Esophagus squamous epithelium (tissue), 5 donors: ENCODE measurements at places on chromosomes 4 and X.

DNA sequence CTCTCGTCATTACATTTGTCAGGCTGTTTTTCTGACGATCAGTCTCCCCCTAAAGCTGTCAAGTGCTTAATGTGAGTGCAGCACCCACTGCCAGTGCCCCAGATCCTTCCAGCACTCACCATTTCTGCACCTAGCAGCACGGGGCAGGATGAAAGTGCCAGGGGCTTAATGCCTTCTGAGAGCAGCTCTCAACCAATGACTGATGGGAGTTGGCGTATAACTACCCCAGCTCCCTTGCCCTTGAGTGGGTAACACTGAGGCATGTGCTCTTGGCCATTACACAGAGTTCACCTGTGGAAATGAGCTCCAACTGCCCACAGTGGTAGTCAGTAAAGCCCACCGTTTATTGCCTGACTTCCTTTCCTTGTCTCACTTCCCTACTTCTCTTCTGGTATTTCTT is 226.2 kb upstream of the BCOR start:
- H3K27ac ChIP-seq = no peak overlapping the region
- no peaks in the 10 kb centered on the region for H3K36me3 ChIP-seq
- no peaks in the 10 kb centered on the region for H3K4me1 ChIP-seq
- no peaks in the 10 kb centered on the region for H3K27me3 ChIP-seq
- no peak overlapping the region for H3K4me3 ChIP-seq
- no peak for DNase-seq

DNA sequence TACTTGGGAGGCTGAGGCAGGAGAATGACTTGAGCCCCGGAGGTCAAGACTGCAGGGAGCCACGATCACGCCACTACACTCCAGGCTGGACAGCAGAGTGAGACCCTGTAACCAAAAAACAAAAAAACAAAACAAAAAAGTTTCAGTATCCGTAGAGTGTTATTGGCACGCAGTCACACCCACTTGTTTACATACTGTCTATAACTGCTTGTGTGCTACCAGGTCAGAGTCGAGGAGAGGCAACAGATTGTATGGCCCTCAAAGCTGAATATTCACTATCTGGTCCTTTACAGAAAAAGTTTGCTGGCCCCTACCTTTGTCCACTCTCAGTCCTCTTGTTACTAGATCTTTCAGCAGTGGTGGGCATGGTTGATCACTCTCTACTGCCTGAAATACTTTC is 8.2 kb upstream of the CD99L2 start:
- no peaks in the 10 kb centered on the region for H3K27me3 ChIP-seq
- H3K4me1 ChIP-seq = no peaks in the 10 kb centered on the region
- no peaks in the 10 kb centered on the region for H3K36me3 ChIP-seq
- no peak overlapping the region for H3K27ac ChIP-seq

GRCh38 chr4:15501941-15502340 is 32.3 kb downstream of the CC2D2A start:
- no peaks in the 10 kb centered on the region for H3K36me3 ChIP-seq
- H3K4me3 ChIP-seq = no peak overlapping the region
- H3K27ac ChIP-seq = no peak overlapping the region
- H3K27me3 ChIP-seq = no peaks in the 10 kb centered on the region
- no peak for DNase-seq

GRCh38 chrX:56233100-56233499 is 944 bp downstream of the KLF8 start:
- H3K36me3 ChIP-seq = no peaks in the 10 kb centered on the region
- DNase-seq = no peak
- no peaks in the 10 kb centered on the region for H3K27me3 ChIP-seq
